ENCODE measurements at places on chromosomes 6 and 20. TPM values are rescaled to one million over a fixed set of nuclear protein-coding genes. Genes with fewer than 3 reads are reported as not detected.

Gene NUS1
- 33.6 TPM for total RNA-seq

Gene ULBP2
- total RNA-seq: 1.2 TPM

Gene SNAI1
- 0.27 TPM for total RNA-seq

- no peak for DNase-seq
- H3K4me1 ChIP-seq: peaks cover 48% of the 10 kb centered on the region
- H3K27ac ChIP-seq: peak overlapping the region; percentile 25
- H3K36me3 ChIP-seq: no peaks in the 10 kb centered on the region
- no peak overlapping the region for H3K4me3 ChIP-seq
Observed at GRCh38 chr6:148869585-148869984, 122.8 kb downstream of the UST start.

Gene TENT5A
- 0.51 TPM for total RNA-seq

GRCh38 chr6:75657327-75657726 lies 55.6 kb downstream of the SENP6 start:
- no peak overlapping the region for H3K4me3 ChIP-seq
- H3K27ac ChIP-seq: no peak overlapping the region
- H3K36me3 ChIP-seq: peaks cover 35% of the 10 kb centered on the region
- no peak for DNase-seq
